Activated T-helper 1 cell treated with Interleukin-2 at 50 U/mL for 16 hours (primary cell): ENCODE measurements at places on chromosomes 2 and 18.

- DNase-seq: peak; percentile 17
Measured at GRCh38 chr2:134718817-134719814, at the start of gene TMEM163. TSS of gene TMEM163 (minus strand) at chr2:134719000.

DNA sequence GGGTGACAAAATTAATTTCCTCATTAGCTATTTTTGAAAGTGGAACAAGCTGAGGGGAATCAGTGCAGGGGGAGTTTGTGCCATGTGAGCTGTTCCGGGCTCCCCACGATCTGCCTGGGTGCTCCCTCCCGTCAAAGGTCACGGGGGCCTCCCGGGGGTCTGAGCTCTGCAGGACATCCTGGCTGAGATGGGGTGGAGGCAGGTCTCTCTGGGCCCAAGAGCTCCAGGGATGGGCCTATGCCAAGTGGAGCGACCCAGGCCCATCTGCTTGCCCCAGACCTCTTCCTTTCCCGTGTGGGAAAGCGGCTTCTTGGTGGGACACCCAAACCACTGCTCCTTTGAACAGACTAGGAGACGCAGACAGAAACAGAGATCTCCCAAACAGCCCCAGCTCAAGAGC is 143.3 kb upstream of the ID2 start:
- DNase-seq: no peak

DNA sequence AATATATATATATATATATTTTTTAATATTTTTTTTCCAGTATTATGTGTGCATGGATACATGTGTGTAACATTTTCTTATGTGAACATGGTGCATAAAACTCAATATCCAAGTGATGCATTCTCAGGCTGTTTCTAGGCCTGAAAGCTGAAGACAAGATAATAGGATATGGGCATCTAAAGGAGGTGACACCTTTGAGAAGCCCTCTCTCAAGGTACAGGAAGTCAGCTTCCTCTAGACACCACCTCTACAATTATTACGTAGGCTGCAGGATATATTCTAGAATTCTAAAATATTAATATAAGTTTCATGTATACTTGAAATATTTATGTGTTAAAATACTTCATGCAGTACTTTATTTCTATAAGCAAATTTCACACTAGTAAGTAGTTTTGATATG is 327.5 kb downstream of the PTPRM start:
- no peak for DNase-seq

DNA sequence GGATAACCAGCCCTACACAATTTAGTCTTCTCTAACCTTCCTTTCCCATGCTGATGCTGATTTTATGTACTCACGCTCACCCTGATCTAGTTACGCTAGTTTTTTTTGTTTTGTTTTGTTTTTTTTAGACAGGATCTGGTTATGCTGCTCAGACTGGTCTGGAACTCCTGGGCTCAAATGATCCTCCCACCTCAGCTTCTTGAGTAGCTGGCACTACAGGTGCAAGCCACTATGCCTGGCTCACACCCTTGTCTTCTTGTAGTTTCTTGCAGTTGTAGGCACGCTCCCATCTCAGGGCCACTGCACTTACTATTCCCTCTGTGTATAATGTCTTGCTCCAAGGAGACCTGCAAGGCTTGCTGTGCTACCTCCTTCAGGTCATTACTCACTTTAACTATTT is 6.2 kb downstream of the PELI1 start:
- no peak for DNase-seq

- no peak for DNase-seq
Measured at GRCh38 chr2:16709769-16710168, 44.1 kb upstream of the CYRIA start.

DNA sequence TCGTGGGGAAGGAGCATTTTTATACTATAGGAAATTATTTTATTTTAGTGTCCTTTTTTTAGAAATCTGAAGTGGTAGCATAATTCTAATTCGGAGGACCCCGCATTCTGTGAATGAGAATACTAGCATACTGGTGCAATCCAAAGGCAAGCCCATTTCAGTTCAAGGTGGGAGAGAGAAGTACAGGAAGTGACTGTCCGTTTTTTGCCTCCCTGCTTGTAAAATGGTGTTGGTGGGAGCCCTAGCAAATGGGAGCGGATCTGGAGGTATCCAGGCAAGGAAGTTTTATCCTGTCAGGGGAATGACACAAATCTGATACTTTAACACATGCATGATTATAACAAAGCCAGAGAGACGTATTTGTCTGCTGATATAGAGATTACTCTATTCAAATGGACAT is 141.7 kb downstream of the ESCO1 start:
- no peak for DNase-seq

GRCh38 chr2:233973786-233974185 is 56.6 kb downstream of the TRPM8 start:
- DNase-seq: no peak

DNA sequence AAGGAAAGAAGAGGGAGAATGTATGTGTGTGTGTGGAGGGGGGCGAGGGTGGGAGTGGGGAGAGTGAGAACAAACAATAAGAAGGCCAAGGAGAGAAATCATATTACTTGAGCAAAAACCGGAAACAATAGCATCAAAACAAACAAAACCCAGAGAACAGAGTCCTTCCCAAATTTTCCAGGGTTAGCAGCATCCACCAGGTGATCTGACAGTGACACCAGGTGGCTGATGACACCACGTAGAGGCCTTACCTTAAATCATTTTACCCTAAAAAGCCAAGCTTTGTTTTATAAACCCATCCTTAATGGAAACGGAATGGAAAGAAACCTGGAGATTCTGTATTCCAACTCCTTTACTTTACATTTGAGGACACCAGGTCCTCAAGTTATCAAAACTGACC is 42.9 kb downstream of the CDCA7 start:
- DNase-seq: no peak

DNA sequence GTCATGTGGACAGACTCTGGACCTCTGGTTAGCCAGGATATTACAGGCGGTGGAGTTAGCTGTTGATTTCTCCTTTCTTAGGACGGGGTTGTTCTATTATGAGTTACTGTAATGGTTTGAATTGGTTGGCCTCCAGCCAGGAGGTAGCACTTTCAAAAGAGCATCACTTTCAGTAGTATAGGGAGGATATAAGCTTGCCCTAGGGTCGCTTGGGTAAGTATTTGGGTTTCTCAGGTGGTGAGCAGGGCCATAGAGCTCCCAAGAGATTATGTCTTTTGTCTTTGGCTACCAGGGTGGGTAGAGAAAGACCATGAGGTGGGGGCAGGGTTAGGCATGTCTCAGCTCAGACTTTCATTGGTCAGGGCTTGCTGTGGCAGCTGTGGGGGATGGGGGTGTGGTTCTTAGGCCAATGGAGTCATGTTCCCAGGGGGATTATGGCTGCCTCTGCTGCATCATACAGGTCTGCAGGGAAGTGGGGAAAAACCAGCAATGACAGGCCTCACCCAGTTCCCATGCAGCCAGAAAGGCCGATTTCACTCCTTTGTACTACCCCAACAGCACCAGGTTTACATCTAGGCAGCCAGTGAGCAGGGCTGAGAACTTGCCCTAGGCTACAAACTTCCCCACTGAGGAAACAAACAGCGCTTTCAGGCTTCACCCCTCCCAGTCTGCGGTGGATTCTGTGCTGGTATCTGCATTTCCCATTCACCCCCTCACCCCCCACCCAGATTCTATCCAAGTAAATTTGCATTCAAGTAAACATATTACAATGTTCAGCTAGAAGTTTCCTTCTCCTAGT is 89.4 kb upstream of the SLC38A11 start:
- DNase-seq: no peak

DNA sequence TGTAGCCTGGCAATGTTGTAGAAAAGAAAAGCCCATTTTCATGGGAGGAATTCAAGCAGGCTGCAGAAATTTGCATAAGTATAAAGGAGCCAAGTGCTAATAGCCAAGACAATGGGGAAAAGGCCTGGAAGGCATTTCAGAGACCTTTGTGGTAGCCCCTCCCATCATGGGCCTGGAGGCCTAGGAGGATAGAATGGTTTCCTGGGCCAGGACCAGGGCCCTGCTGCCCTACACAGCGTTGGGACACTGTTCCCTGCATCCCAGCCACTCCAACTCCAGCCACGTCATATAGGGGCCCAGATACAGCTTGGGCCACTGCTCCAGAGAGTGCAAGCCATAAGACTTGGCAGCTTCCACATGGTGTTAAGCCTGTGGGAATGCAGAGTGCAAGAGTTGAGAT is 8.1 kb upstream of the ZNF24 start:
- no peak for DNase-seq

DNA sequence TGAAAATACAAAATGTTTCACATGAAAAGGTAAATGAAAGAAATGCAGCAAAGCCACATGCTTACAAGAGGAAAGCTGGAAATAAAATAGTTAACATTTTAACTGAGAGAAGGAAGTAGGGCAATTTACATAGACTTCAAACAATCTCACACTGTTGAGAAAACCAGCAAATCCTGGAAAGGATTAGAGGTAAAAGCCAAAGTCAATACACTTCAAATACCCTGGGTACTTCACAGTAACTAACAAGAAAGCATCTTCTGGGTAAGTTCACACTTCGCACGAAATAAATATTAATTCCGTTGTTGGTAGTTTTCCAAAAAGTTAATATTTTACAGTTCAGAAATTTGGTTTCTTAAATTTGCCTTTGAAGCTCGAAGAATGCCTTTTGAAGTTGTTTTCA is 3.5 kb upstream of the ERICH2 start:
- DNase-seq: no peak

DNA sequence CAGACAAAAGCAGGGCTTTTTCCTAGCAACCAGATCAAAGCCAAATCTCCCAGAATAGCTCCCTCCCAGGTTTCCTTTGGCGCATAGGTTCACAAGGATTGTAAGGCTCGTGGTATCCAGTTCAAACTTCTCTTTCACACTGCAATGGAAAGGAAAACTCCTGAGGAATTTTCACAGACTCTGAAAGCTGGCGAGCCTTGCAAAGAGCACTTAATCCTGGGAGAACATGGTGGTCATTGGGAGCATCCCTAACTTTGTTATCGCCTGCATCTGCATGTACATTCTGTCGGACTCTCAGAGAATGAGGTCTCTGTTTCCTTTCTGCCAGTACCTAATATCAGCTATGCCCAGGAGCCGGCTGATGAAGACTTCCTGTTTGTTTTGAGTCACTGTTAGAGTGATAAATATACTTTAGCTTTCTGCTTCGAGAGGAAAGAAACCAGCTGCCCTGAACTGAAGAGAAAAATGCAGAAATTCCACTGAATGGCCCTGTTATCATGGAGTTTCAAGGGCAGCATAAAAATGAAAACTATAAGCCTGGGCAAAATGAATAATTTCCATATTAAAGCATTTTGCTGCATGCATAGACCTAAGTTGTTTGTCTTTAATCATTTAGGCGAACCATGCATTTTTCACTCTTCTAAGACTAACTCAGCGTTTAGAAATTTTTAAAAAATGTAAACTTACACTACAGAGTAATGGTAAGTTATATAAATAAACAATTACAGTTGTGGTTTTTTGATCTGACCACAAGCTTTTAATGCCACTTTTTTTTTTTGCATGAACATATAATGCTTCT is 76.4 kb upstream of the ZEB2 start:
- no peak for DNase-seq

DNA sequence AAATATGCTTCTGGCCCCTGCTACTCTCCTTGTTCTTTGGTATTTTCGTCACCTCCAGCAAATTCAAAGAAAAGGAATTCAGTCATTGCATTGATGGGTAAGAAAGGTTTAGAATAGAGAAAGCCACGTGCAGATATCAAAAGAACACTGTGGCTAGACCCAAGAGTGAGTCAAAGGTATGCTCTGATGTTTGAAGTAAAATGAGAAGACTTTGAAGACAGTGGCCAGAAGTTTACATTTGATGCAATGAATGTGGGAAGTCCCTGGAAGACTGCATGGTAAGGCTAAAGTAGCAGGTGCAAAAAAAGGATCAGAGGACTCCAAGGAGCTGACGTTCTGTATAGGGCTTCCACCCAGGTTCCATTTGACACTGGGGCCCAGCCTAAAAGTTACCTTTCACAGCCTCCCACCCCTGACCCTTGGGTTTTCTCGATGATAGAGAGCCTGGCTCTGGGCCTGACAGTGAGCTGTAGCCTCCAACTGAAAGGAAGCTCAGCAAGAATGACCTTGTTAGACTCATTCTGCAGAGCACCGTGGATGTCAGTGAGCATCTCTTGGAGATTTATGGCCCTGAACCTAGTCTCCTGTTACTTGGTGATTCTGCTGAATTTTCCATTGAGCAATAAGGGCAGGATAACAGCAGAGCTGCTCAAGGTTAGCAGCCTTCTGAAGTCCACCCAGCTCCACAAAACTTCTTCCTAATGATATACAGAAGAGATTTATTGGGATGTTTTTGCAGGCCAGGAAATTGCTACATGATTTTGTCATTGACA is 223.7 kb upstream of the RBBP8 start:
- no peak for DNase-seq

DNA sequence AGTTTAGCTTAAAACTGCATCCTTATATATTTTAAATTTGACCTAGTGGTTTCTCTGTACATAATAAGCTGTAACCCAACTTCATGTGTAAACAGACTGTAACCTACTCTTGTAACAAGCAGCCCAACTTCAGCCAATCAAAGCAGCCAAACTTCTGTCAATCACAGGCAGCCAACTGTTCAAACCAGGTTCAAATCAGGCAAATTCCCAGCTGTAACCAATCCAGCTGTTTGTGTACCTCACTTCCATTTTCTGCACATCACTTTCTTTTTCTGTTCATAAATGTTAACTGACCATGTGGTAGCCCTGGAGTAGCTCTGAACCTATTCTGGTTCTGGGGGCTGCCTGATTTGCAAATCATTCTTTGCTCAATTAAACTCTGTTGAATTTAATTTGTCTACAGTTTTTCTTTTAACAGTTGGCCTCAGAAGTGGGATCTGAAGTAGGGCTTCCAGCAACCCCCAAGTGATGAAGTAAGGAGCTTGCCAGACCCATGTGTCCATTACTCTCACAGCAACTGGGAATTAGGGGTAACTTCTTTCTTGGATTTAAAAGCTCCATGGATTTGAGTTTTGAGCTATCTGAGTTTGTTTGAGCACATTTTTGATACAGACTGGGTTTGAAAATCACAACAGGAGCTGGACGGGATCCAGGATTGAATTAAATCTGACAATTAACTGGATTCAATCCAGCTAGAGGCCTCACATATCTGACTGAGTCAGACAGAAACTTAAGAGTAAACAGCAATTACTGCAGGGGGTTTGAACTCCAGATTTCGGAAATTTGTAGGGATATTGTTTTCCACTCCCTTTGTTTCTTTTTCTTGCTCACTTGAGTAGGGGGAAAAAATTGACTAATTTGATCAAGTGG is 1569.7 kb upstream of the SLC39A10 start:
- DNase-seq: no peak

DNA sequence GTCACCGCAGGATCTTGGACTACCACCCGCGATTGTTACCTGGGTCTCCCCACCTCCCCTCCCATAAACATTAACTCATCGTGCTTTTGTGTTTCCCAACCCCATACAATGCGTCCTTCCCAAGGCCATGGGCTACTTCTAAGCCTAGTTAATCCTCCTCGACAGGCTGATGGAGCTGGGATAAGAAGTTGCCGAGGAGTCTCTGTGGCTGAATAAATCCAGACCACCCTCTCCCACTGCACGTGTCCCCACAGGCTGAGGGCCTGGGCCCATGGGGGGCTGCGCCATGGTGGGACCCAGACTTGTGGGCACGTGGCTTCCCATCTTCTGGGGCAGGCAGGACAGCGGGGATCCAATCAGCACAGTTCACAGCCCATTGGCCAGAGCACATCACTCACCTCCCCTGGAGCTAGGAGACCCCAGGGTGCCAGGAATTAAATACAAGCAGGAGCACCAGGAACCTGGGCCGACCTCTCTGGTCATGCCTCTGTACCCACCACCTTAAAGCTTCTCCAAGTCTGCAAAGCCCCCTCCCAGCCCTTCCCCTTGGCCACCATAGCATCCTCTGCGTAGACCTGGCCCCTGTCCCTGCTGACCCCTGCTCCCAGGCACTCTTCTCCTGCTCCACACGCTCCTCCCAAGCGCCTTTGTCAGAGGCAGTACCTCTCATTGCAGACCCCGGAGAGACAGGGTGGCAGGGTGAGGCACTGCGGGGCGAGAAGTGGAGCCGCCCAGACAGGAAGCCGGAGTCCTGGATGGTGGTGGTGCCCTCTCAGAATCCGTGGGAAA is 51.0 kb upstream of the ID2 start:
- no peak for DNase-seq
